ENCODE measurements at places on chromosomes 11 and 22.

DNA sequence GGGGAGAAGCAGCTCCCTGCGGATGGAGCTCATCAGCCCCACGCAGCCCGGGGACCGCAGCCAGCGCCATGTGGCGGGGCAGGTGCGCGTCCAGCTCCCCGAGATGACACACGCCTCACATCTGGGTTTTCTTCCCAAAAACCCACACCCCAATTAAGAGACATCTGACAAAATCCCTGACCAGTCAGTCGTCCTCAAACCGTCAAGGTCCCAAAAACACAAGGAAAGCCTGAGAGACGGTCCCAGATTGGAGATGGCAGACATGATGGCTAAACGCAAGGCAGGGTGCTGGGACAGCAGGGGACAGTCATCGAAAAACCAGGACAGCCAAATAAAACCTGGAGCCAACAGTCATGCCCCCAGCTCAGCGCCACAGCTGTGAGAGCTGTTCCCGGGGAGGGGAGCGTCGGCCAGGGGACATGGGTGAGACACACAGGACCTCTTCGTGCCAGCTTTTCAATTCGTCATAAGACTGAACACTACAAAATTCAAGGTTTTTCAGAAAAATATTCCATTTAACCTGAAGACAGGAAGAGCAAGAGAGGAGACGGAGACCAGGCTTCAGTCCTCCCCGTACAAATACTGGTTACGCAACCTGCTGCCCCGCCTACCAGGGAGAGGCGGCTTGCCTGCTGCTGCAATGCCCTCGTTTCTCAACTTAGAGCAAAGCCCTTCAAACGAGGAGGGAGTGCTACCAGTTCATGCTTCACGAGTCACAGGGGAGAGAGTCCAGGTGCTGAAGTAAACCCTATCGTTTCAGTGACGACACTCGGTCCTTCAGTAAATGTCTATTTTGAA is 10.5 kb downstream of the TOLLIP start:
- DNase-seq: no peak

GRCh38 chr11:69475866-69476471 is 5.5 kb upstream of the LINC01488 start:
- DNase-seq: no peak

DNA sequence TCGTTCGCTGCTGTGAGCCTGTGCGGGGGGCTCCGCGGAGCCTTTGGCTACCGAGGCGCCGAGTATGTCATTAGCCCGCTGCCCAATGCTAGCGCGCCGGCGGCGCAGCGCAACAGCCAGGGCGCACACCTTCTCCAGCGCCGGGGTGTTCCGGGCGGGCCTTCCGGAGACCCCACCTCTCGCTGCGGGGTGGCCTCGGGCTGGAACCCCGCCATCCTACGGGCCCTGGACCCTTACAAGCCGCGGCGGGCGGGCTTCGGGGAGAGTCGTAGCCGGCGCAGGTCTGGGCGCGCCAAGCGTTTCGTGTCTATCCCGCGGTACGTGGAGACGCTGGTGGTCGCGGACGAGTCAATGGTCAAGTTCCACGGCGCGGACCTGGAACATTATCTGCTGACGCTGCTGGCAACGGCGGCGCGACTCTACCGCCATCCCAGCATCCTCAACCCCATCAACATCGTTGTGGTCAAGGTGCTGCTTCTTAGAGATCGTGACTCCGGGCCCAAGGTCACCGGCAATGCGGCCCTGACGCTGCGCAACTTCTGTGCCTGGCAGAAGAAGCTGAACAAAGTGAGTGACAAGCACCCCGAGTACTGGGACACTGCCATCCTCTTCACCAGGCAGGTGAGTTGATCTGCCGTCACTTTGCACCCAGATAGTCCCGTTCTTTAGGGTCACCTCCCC is 1.0 kb downstream of the ADAMTS15 start:
- DNase-seq: no peak

DNA sequence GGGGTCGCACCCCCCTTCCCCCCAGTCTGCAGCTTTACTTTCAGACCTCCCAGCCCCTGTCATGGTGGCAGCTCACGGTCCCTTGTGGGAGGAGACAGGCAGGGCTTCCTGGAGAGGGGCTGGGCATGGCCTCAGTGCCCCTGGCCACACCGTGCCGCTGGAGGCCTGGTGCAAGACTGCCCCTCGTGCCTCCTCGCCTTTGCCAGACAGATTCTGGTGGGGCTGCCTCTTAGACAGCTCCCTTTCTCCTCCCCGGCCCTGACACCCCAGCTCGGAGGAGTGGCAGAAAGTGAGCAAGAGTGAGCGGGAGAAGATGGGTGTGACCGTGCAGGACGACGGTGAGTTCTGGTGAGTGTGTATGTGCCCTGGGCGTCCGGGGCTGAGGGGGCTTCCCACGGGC is 12.1 kb upstream of the MYO7A start:
- DNase-seq: no peak

GRCh38 chr11:47445840-47446239 is 3.1 kb downstream of the RAPSN start:
- DNase-seq: no peak

DNA sequence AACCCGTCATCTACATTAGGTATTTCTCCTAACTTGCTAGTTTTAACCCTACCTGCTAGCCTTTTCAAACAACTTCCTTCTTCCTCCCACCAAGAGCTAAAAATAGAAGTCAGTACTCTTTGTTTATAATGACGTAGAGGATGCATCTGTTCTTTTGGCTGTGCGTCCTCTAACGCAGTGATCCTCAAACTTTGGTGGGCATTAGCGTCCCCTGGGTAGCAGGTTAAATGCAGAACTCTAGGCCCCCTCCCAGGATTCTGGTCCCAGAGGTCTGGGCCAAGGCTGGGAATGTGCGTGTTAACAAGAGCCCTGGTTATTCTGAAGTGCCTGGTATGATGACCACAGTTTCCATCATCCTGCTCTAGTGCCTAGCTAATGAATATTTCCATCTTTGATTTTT is 67.6 kb downstream of the BARX2 start:
- DNase-seq: no peak

GRCh38 chr22:24688256-24688655 is 85.3 kb downstream of the GGT1 start:
- no peak for DNase-seq

GRCh38 chr11:117313091-117313490 is 3.0 kb downstream of the BACE1 start:
- DNase-seq: no peak

GRCh38 chr11:128398517-128399250 is 188.7 kb downstream of the ETS1 start:
- DNase-seq: no peak

GRCh38 chr11:58856806-58857205 is 12.3 kb upstream of the GLYATL2 start:
- no peak for DNase-seq

DNA sequence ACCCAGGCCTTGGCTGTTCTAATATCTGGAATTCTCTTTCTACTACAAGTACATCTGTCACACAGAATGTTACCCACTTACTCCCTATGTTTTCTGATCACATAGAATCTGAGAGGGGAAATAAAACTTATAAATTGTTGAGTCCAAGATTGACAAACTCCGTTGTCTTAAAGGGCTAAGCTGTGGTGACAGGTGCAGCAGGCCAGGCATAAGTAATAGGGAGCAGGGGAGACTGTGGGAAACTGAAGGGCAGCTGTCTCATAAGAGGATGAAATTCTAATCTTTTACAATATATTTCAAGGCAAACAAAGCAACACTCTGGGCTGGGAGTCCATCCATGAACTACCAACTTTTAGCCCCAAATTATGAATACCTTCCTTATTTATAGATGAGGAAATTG is 133.9 kb downstream of the SLC1A2 start:
- no peak for DNase-seq

- DNase-seq: no peak
These were observed 97.0 kb upstream of the PRR5 start for GRCh38 chr22:44604991-44605390.

DNA sequence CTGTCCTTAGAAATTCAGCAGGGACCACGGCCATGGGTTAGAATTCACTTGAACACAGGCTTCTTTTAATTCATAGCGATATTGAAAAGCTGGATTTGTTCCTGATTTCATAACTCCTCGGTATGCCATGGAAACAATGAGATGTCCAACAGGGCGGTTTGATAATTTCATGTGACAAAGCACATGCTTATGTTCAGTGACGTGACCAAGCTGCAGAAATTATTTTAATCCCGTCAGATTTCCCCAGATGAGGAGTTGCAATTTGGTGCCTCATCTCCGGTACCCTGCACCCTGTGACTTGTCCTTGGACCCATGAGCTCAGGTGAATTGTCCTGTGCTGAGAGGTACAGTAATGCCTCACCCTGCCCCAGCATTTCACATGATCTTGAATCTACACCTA is 81.7 kb downstream of the C11orf91 start:
- DNase-seq: no peak

- DNase-seq: no peak
These were observed 985 bp downstream of the MPZL2 start for GRCh38 chr11:118263112-118263511.

DNA sequence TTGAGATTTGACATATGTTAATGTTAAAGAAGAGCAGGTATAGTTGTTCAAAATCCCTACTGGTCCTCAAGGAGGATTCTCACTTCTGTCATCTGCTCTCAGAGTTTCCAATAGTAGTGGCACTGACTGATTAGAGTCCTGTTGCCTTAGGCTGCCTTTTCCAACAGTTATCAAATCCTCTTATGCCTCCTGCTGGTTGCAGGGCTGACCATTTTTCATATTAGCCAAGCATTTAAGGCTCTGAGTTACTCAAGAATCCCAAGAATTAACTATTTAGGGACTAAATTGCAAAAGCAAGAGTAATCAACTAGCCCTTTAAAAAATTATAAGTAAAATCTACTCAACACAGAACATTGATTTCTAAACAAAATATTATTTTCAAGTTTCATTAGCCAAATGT is 212.0 kb upstream of the CHORDC1 start:
- no peak for DNase-seq

DNA sequence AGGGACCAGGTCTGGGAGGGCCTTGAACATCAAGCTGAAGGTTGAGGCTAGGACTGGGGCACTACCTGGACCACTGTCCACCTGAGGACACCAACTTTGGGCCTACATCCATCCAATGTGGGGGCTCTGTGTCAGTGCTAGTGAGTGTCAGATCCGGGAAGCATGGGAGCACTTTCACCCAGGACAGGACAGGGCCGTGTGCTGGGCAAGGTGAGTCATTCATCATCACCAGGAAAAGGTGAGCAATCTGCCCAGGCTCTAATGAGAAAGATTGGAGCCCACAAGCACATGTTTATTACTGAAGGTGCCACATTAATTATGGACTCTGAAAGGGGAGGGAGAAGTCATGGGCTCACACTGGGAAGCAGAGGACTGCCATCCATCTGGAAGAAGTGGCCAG is 39.7 kb upstream of the DRD2 start:
- DNase-seq: no peak

- no peak for DNase-seq
These were observed 406.9 kb downstream of the CTTN start for GRCh38 chr11:70805243-70805642.

DNA sequence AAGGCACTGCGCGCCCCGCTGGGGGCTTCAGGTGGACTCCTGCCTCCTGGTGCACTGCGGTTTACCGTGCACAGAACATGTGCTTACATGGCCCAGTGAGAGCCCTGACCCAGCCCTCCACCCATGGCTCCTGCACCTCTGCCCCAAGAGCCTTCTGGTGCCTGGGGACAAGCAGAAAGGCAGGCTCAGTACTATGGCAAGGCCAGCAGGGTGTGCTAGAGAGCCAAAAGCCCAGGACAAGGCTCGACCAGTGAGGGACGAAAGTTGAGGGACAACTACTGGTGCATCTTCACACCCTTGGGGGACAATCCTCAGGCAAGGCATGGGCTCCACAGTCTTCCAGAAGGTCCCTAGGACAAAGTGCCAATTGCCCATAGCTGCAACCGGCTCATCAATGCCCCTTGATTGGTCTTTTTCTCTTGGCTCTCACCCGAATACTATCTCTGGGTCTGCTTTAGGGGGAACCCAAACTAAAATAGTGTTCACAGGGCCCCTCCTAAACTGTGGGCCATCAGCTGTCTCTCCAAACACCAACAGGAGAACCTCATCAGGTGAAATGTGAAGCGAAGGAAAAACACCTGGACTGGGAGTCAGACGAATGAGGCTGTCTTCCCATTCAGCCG is 13.5 kb downstream of the PGA5 start:
- DNase-seq: peak; percentile 35

DNA sequence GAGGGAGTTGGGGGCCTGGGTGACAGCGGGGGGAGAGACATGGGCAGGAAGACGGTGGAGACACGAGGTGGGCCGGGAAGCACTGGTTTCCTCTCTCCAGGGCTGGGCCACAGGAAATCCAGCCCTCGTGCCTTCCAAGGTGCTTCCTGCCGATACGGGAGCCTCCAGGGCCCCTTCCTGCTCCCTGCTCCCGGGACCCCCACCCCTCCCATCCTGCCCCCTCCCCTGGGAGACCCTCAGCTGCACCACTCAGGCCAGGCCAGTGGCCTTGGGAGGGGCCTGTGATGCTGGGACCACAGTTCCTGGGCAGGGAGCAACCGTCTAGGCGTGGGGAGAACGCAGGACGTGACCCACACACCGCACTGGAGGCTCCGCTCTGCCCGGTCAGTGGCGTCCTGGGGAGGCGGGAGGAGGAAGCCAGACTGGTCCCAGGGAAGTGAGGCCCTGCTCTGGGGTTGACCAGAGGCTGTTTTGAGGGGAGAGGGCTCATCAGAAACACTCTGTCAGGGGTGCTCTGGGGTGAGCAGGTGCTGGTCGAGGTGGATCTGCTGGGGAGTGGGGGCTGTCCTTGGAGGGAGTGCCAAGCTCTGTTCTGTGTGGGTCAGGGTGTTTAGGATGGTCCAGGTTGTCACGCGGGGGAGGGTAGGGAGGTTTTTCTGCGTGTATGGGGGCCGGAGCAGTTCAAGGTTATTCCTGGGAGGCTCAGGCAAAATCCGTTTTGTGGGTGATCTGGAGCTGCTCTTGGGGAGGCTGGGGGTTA is at the start of gene SHANK3:
Gene SHANK3 (plus strand): TSS at position 353 of the 760 bp plus-strand sequence.
- DNase-seq: no peak

GRCh38 chr11:93348930-93349329 is 18.4 kb downstream of the DEUP1 start:
- no peak for DNase-seq

DNA sequence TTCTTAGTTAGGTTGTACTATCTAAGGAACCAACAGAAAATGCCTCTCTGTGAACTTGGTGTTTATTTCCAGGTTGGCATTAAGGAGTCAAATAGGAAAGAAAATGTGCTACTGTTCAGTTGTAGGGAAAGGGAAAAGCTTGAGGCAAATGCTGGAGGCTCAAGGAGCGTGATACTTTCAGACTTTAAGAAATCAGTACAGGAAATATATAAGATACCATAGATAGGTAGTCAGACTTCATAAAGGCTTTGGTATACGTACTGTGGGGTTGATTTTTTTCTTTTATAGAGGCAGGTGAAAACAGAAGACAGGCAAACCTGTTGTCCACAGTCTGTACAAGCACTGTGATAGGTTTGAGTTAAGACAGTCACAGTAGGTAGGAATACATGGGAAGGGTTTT is 30.8 kb downstream of the EP300 start:
- DNase-seq: no peak
